Activated effector memory CD4-positive, alpha-beta T cell treated with anti-CD3 and anti-CD28 coated beads, Interleukin-2, amount 50 U/mL, for 16 hours (primary cell): ENCODE measurements at places on chromosomes 4 and X.

DNA sequence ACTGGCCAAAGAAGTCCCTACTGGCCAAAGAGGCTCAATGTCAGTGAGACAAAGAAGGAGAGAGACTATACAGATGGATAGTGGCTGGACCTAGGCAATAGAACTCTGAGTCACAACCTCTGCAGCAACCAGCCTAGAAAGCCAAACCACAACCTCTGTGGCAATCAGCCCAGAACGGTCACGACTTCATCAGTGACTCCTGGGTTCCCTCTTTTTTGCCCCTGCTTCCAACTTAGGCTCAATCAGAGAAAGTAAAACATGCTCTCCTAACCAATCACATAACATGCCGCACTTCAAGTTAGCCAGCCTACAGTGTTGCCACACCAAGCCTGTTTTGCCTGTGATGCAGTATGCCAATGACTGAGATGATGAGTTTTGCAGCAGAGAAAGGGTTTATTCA, 203.4 kb downstream of the ANAPC10 start:
- DNase-seq = no peak

GRCh38 chrX:48823053-48823452, 3.3 kb upstream of the ERAS start:
- DNase-seq = no peak

GRCh38 chr4:44446801-44447562, 1.6 kb downstream of the KCTD8 start:
- DNase-seq = no peak

DNA sequence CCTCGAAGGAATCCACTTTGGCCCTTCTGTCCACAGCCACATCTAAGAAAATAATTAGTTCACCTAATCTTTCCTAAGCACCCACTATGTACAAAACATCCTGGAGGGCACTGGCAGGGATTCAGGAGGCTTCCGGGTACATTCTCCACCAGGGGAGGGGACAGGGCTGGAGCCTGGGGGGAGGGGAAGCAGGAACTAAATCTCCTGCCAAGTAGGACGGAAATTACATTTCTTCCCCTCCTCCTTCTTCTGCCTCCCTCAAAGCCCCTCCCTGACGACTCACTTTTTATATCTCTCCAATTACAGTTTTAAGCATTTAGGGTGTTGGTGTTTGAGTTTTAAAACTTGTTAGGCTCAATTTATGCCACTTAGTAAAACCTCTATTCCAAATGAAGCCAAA, 203.1 kb downstream of the BCOR start:
- DNase-seq = no peak

- no peak for DNase-seq
Measured at GRCh38 chr4:146477054-146477453, 44.7 kb downstream of the SLC10A7 start.

DNA sequence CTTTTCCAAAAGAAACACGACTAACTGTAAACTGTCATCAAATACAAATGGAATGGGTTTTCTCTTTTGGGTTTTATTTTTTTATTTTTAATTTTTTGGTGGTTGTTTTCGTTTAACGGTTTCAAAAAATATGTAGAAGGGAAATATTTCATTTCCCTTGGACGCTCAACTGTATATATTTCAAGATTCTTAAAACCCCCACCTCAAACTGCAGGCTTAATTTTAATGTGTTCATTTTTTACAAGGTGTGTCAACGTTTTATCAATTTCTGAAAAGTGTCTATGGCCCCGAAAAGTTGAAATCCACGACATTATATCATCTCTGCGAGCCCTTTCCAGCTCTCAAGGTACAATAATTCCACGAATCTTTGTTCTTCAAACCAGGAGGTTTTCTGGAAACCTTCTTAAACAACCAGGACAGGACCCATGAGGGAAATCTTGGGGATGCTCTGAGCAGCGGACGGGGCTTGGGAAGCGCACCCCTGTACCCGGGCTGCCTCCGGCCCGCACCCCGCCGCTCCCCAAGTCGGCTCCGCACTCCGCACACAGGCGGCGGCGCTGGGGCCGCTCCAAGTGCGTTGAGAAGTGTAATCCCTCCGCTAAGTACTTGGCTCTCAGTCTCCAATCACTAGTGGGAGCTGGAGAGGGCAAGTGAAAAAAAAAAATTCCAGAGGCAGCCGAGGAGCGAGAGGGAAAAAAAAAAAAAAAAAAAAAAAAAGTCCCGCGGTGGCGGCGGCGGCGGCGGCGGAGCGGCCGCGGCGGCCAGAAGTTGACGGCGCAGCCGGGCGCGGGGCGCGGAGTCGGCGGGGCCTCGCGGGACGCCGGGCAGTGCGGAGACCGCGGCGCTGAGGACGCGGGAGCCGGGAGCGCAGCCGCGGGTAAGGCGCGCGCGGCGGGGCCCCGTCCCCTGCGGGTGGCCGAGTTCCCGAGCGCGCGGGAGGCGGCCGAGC, at the start of gene BMPR1B:
TSS of gene BMPR1B (plus strand) at position 764 of the 949 bp plus-strand sequence. CDS start 346,470 bp downstream, outside the sequence.
- DNase-seq = no peak

DNA sequence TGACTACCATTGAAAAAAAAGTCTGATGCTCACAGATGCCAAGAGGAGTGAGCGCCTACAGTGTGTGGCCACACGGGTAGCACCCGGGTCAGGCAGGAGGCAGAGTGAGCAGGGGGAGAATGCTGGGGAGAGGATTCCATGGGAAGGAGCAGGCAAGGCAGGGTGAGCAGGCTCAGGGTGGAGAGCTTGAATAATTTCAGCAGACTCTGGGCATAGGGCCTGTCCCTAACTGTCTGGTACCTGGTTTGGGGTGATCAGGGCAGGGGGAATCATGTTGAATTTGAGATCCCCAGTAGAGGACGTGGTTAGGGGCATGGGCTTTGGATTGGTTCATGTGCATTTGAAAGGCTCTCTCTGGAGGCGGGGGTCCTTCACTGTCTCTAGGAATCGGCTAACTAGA, 51.2 kb upstream of the TLR3 start:
- DNase-seq = no peak

DNA sequence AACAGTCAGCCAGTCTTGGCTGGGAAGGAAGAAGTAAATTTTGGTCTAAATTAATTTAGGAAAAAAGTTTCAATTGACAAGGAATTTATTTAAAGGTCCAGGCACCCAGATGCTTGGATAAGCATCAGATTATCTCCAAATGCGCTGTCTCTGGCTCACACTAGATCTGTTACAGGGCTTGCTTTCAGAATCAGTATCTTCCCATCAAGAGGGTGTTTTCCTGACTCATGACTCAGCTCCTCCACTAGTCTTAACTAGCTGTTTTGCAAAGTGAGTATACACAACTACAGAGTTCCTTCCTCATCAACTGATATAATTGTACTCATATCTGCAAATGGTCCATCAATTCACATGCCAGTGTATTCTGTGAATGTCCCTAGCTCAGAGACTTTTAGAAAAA, 482.1 kb upstream of the CPEB2 start:
- DNase-seq = no peak

DNA sequence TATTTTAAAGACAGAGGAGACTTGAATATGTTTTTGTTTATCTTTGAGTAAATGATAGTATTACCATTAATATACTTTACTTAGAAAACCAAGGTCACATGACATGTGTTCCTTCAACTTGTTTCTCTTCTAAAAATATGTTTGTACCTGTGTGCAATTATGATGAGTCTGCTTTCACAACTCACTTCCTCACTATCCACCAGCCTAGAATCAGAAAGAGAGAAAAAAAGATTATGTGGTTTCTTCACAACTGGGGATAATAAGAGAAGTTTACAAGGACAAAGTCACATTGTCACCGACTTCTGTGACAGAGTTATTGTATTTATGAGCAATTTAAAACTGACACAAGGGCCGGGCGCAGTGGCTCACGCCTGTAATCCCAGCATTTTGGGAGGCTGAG, 1112.1 kb downstream of the RPA4 start:
- no peak for DNase-seq

DNA sequence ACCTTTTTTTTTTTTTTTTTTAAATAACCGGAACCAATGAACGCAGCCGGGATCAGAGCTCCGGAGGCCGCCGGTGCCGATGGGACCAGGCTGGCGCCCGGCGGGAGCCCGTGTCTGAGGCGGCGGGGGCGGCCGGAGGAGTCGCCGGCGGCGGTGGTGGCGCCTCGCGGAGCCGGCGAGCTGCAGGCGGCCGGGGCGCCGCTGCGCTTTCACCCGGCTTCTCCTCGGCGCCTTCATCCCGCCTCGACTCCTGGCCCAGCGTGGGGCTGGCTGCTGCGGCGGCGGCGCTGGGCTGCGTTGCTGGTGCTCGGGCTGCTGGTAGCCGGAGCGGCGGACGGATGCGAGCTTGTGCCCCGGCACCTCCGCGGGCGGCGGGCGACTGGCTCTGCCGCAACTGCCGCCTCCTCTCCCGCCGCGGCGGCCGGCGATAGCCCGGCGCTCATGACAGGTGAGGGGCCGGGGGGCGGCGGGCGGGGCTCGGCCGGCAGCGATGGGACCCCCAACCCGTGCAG, 337 bp downstream of the STIM2 start:
- DNase-seq = peak; percentile 82

DNA sequence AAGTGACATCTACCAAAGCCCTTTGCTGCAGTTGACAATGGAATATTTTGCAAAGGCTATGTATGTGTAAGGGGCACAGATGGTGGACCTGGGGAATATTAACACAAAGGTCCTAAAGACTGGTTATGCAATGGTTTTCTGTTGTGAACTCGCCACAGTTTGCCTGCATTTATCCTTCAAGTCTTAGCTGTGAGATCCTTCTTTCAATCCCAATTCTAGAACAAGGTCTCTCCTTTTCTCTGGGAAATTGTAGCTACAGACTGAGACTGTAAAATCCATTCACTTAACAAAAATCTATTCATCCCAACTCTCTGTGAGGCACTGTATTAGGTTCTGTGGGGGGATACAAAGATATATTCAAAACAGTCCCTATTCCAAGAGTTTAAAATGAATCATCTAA, 250.4 kb downstream of the GPM6A start:
- DNase-seq = no peak
